ENCODE measurements at places on chromosomes 1 and 21.

- no peak for DNase-seq
These were observed 326.7 kb downstream of the PAPPA2 start for GRCh38 chr1:176789571-176790090.

- no peak for DNase-seq
These were observed 110.4 kb downstream of the KCND3 start for GRCh38 chr1:111879081-111879480.

GRCh38 chr1:26277261-26277661 lies 2.6 kb upstream of the SH3BGRL3 start:
- no peak for DNase-seq

GRCh38 chr1:184035719-184036516 lies 1.6 kb downstream of the COLGALT2 start:
- no peak for DNase-seq

- no peak for DNase-seq
These were observed 12.7 kb upstream of the C1orf159 start for GRCh38 chr1:1128454-1129139.

GRCh38 chr1:28139025-28139712 lies 37.3 kb downstream of the PTAFR start:
- DNase-seq, result no peak

GRCh38 chr1:209769971-209770370 lies 14.1 kb downstream of the TRAF3IP3 start:
- no peak for DNase-seq

- no peak for DNase-seq
These were observed 122.3 kb downstream of the SLC30A10 start for GRCh38 chr1:219806020-219806419.

DNA sequence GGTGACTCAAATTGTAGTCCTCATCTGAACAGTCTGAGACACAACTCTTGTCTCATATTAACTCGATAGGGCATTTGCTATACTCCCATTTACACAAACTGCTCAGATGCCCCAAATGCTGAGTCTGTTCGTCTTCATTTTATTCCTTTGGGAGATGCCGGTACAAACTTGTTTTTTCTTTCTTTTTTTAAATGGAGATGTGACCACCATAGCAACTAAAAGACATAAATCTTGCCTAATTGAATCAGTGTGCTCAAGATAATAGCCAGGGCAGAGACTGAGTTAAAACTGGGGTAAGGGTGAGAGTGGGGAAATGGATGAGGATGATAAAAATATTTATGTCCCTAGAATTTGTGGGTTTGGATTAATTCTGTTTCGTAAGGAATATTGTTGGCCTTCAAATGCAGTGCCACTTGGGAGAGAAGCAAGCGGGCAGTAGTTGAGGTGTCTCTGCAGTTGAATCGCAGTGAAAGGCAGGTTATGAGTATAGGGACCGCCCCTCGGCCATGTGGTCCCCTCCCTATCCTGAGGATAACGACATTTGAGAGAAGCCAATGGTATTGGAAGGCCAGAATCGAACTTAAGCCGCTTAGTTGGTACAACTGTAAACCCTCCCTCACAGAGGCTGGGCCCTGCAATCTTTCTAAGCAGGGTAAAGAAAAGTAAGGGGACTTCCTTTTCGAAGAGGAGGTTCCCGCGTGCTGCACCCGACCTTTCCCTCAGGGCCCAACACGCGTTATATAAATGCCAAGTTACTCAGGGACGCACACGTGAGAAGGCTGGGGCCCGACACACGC lies 859 bp upstream of the LRRC8B start:
- peak; percentile 75 for DNase-seq

DNA sequence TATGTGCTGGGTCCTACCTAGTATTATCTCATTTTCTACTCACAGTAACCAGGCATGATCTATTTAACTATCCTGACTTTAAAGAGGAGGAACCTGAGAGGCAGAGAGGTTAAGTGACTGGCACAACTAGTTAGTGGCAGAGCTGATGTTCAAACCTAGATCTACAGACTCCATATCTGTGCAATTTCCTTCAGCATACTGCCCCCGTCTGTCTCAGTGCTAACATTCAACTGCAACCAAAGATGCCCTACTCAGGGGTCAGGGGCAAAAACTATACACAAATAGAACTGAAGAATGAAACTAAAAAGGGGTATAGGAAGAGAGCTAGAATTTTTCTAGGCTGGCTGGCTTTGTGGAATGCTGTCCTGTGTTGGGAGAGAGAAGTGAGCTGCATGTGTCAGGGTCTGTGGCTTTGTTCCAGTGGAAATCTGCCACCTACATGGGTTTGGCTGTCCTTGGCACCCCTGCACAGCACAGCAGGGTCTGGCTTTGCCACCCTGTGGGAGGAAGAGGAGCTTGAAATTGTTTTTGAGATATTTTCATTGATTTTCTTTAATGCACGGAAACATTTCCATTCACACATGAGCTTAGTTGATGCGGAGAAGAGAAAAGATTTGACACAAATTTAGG lies 368.5 kb downstream of the RPS6KC1 start:
- no peak for DNase-seq

DNA sequence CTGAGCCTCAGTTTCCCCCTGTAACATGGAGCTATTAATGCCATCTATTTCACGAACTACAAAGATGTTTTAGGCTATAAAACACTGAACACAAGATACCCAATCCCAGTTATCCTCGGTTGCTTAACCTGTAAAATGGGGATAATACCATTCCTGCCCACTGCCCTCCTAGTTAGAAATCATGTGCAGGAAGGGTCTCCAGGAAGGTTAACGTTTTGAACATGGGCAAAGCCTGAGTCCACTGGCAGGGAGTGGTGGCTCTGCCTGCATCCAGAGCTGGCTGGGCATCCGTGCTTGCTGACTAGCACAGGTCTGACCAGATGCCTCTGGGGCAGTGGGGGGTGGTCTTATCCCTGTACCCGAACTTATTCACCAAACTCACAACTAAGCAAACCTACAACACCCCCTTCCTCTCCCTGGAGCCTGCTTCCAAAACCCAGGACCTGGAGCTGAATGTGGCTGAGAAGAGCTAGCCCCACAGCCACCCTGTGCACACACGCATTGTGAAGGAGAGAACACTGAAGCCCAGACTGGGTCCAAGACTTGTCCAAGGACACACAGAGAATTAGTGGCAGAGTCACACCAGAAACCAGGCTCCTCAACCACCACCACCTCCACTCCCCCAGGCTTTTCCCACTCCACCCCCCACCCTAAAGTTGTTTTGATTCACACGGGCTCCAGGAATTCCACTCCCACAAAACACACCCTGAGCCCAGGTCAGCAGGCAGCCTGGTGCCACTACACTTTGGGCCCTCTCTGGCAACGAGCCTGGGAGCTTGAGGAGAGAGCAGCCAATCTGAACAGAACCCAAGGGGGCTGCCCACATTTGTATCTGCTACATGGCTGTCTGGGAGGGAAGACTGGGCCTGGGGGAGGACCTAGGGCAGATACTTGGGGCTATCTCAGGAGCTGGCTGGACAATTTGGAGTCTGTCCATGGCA lies 1.6 kb downstream of the E2F2 start:
- DNase-seq, result no peak

DNA sequence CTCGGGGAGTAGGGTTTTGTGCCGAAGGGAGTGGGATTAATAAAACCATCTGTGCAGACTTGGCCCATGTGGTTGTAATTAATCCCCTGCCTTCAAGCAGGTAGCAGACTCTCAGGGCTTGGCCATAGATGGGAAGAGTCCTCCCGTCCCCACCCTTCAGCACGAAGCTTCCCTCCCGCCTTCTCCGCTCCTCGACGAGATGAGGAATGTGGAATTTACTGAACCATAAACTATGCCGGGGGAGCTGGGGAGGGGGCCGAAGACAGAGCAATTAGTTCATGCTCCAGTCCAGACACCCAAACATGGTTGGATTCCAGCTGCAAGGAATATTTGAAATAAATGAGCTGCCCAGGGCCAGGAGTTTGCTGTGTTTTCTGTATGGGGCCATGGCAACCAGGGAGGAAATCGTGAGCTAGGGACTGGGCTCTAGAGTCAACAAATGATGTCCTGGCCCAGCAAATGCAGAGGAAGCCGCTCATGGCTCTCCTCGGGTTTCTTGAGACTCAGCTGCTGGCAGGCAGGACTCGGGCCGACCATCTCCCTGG lies 78.8 kb downstream of the SPSB1 start:
- no peak for DNase-seq

GRCh38 chr1:97202481-97203380 lies 481.1 kb downstream of the PTBP2 start:
- no peak for DNase-seq

DNA sequence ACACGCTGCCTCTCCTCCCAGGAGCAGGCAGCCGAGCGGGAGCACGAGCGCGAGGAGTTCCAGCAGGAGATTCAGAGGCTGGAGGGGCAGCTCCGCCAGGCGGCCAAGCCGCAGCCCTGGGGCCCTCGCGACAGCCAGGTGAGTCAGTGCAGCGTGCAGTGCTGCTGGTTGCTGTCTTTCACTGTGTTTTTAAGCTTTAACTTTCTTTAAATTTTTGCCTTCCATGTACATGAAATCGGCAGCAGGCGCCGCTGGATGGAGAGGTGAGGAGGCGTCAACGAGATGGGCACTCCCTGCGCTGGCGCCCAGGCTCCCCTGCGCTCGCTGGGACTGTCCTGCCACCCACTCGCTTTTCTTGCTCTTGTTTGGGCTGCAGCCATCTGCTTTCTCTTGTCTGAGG lies 60.7 kb upstream of the DIP2A start:
- DNase-seq, result no peak

DNA sequence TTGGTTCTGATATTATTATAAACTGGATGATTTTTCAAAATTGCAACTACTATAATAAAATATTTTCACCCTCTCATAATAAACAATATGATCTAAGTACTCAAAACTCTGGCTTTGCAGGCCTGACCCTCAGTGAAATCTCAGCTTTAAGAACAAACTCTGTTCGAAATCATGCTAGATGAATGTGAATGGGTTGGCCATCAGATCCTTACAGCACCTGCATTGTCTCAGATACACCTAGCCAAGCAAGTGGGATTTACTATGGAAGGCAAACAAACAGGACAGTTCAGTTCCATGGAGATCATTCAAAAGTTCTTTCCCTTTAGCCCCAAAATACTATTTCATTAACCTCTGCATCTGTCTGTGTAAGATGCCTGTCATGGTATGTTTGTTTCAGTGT lies 44.8 kb downstream of the STYXL2 start:
- DNase-seq, result no peak

DNA sequence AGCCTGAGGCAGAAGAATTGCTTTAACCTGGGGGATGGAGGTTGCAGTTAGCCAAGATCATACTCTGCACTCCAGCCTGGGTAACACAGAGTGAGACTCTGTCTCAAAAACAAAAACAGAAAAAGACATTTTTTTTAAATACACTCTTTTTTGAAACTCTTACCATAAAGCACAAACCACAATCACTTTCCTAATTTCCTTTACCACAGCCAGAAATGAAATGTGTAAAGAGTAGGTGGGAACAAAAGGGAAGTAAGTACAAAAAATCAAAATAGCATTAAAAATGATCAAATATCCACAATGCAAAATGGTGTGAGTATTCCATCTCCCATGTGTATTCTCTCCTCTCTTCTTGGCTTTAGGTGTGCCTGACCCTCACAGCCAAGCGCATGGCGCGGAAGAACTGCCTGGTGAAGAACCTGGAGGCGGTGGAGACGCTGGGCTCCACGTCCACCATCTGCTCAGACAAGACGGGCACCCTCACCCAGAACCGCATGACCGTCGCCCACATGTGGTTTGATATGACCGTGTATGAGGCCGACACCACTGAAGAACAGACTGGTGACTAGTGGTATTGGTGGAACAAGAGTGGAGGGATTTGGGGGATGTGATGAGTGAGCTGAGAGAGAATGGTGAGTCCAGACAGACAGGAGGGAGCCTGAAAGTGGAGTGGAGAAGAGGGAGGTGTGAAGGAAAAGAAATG lies 14.9 kb downstream of the ATP1A4 start:
- no peak for DNase-seq

- DNase-seq, result no peak
These were observed 33.6 kb downstream of the CD58 start for GRCh38 chr1:116537040-116537831.

DNA sequence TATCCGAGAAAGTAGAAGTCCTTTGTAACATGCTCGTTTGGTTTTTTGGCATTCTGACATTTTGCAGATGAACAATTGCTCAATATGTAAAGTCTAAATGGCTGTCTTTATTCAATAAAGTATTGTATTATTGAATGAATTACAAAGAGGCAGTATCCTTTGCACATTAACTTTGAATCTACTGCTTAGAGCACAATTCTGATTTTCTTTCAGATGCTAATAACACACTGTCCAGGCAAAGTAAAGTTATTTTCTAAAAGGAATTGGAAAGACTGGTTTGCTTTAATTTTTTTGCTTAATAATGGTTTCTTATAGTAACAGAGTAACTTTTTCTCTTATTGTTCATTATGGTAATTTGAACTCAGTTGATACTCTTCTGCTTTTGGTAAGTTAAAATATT lies 494.8 kb downstream of the RWDD3 start:
- DNase-seq, result no peak

- no peak for DNase-seq
These were observed 59.9 kb downstream of the NUF2 start for GRCh38 chr1:163381487-163382184.

GRCh38 chr1:179516976-179517705 lies 58.6 kb downstream of the NPHS2 start:
- no peak for DNase-seq

DNA sequence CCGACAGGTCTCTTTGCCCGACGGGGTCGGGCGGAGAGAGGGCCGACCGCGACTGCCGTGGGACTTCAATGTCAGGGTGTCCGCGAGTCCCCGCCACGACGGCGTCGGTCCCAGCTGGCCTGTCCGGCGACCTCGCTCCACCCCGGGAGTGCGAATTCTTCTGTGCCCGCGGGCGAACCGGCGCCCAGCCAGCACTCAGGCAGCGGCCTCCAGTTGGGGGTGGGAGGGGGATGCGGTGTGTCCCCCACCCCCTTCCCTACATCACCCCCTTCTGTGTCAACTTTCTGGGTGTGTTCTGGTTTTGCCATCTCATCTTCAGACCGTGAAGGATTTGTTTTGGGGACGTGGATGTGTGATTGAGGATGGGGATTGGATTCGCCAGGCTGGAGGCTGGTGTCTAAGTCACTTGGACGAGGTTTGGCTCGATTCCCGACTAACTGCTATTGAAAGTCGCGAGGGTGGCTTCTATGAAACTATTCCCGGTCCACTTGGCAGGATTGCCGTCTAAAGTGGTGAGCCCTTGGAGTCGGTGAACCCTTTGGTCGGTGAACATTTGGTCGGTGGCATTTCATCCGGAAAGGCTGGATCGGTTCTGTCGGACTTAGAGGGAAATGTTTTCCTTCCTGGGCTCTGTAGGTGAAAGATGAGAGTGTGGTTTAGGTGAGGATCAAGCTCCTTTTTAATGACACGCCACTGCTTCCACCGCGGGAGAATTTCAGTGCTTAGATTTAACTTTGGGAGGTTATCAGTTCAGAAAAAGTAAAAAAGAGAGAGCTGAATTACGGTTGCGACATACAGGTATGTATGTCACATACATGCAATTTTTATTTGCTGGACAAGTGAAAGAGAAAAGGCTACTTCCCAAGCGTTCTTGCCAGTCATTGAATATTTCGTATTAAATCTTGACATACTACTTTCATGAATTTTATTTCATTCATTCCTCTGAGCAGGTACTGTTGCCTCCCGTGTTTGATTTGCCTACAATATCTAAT lies 771 bp downstream of the ABCD3 start:
- no peak for DNase-seq

All from activated CD8-positive, alpha-beta memory T cell treated with anti-CD3 and anti-CD28 coated beads, Interleukin-2, amount 50 U/mL, for 4 hours (primary cell).